ENCODE measurements at places on chromosomes 6 and 20. TPM values are rescaled to one million over a fixed set of nuclear protein-coding genes. Genes with fewer than 3 reads are reported as not detected.

GHRH gene
- total RNA-seq: not detected

TENT5A gene
- 4.2 TPM for total RNA-seq

ZSCAN23 gene
- 9.0 TPM for total RNA-seq

DNA sequence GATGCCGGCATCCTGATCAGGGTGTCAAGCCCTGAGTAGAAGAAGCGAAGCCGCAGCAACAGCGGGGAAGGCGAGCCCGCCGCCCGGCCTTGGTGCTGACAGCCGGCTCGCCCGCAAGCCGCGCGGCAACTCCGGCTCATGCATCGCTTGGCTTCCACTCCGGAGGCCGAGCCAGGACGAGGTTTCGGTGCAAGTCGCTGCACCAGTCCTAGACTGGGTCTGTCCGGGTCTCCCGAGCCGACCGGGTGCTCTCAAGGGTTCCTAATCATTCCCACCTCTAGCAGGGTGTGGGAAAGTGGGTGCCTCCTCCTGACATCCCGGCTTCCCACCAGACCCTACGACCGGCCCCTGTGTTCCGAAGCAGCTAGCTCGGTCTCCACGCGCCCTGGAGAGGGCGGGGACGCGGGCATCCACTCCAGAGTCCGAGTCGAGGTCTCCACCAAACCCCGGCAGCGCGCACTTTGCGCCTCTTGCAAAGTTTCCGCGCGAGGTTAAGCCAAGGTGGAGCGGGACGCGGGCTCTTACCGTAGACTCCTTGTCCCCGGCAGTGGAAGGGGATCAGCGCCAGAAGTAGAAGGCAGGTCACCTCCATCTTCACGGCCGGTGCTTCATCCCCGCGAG, 1.4 kb downstream of the MDGA1 start:
- peaks cover 92% of the 10 kb centered on the region for H3K27me3 ChIP-seq
- H3K27ac ChIP-seq: no peak overlapping the region

DNA sequence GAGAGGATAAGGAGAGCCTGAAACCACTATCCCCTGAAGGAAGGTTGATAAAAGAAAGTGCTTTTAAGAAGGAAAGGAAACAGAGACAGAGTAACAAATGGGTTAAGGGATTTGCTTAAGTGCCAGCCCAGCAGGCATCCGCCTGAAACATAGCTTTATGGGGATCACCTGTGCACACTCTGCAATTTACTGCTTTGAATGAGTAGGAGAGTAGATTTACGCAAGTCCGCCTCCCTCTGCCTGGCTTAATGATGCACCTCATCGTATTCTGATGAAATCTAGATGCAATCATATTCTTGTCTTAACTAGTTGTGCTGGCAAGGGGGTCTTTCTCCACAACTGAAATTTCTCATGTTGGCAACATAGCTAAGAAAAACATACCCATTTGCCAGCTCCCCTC, 101.1 kb upstream of the ID4 start:
- DNase-seq: no peak
- 0 out of 2 replicates have a peak overlapping the region, but pooled peaks have one; percentile 7 for H3K27ac ChIP-seq
- H3K4me1 ChIP-seq: peaks cover 59% of the 10 kb centered on the region
- no peak overlapping the region for H3K4me3 ChIP-seq

DNA sequence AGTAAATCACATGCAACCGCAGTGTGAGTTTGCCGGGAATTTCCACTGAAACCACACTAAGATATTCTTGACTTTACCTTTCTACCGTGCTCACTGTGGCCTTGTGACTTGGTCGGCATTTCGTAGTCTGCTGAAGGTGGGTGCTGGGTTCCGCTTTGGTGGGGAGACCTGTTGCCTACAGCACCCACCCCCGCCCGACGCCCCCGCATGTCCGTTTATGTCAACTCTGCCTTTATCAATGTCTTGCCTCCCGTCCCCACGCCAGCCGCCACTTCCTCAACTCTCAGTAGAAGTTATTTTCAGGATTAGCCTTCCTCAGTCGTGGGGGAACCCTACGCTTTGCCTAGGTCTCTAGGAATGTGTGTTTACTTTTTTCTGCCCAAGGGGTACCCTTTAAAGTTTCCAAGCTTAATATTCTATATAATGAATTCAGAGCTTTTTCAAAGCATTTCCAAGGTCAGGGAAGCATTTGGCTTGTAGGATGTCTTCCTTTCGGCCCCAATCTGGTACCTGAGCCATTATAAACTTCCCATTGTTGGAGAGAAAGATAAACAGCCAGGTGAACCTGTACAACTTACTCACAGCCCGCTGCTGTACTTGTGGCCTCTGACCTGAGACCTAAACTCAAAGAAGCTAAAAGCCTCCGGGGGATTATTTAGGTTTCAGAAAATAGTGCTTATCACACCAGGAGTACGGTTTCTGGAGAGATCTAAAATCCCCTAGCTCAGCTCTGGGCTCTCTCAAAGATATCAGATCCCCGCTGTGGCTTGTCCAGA, 54.2 kb downstream of the TBC1D7 start:
- peak overlapping the region; percentile 25 for H3K27ac ChIP-seq
- H3K36me3 ChIP-seq: no peaks in the 10 kb centered on the region
- no peak overlapping the region for H3K4me3 ChIP-seq
- no peak for DNase-seq
- no peaks in the 10 kb centered on the region for H3K27me3 ChIP-seq
